Cardiac septum (tissue), 1 donor: ENCODE measurements at places on chromosomes 5 and 9. TPM values are rescaled to one million over a fixed set of nuclear protein-coding genes. Genes with fewer than 3 reads are reported as not detected.
A peak's percentile ranks its signal among the peaks of the same experiment; 100 is the strongest.

DNA sequence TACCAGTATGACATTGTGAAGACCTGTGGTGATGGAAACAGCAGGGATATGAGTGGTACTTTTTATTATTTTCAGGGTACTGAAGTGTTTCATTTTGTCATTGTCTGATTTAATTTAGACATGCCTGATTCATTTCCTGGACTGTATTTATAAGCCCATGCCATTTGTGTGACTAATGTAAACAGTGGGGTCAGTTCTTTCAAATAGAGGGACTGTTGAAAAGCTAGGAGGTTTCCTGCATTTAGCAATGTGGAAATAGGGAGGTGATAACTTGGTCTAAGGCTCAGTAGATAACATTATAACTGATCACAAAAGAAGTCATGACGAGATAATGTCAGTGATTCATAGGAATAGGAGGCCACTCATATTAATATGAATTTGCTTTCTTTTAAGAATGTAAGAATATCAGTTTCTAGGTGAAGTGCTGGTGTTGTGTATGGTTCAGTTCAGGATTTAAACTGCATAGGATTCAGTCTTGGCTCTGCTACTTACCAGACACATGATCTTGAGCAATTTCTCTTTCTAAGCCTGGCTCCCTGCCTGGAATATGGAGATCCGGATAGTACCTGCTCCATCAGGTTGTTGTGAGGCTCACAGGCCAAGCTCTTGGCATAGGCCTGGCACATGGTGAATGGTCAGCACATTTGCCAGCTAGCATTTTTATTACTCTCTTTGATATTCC is 7.5 kb downstream of the RASGRF2 start:
- DNase-seq, result no peak

DNA sequence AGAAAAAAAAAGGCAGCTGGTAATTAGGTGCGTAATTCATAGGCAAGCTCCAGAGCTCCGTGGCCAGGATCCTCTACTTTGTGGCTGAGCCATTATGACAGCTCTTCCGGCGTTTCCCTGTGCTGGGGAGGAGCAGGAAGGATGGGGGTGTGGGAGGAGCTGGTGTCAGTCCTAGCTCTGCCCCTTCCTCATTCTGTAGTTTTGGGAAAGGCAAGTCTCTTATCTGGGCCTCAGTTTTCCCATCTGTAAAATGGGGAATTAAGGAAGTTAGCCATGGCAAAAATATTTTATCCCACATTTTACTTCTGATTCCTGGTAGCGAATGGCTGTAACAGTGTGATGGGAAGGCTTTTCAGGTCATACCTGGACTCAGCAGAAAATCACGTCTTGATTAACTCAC is 81.1 kb downstream of the SEC61B start:
- no peak for DNase-seq

GRCh38 chr5:173932695-173933139 is 44.6 kb downstream of the CPEB4 start:
- DNase-seq, result no peak

IFNA21 gene
- total RNA-seq, result not detected

DNA sequence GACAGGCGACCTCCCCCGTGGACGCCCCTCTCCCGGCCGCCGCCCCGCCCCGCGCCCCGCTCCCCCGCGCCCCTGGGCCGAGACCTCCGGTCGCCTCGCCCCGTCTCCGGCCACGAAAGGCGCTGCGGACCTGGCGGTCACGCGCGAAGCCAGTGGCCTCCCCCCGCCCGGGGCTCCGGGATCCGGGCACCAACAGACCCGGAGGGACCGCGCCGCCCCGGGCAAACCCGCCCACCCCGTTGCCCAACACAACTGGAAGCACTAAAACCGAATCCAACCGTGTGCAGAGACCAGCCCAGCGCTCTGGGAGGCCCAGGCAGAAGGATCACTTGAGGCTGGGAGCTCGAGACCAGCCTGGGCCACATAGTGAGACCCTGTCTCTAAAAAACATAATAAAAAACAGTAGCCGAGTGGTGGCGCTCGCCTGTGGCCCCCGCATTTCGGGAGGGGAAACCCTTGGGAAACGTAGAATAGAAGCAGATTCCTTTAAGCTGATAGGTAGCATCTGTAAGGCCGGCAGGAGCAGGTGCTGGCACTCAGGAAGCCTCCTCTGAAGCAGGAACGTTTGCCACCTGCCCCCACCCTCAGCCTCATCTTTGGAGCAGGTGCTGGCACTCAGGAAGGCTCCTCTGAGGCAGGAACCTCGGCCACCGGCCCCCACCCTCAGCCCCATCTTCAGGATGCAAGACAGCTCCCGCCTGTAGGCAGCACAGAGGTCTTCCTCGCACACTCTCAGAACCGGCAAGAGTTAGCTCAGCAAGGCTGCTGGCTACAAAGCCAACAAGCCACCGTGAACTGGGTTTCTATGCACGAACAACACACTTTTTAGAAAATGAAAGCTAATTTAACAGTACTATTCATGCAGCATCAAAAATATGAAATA is 4.6 kb upstream of the SLC9A3 start:
- no peak for DNase-seq

DNA sequence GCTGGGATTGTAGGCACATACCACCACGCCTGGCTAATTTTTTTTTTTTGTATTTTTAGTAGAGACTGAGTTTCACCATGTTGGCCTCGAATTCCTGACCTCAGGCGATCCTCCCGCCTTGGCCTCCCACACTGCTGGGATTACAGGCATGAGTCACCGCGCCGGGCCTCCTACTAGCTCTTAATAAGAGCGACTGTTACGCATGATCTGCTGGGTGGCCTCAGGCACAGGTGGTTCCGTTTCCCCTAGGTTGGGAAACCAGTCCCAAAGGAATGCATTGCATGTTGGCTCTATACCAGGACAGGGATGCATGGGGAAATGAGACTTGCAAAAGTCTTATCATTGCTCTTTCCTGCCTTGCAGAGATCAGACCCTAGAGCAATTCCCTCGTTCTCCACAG is 184.7 kb upstream of the PPP1R26 start:
- peak; percentile 36 for DNase-seq

- DNase-seq, result no peak
These were observed 19.8 kb upstream of the NTNG2 start for GRCh38 chr9:132141948-132142594.

- DNase-seq, result no peak
These were observed 75.3 kb upstream of the IL12B start for GRCh38 chr5:159405611-159406031.

- peak; percentile 72 for DNase-seq
These were observed 324 bp downstream of the LPCAT1 start for GRCh38 chr5:1523480-1523792.

RASGEF1C gene
- 0.40 TPM for total RNA-seq

DNA sequence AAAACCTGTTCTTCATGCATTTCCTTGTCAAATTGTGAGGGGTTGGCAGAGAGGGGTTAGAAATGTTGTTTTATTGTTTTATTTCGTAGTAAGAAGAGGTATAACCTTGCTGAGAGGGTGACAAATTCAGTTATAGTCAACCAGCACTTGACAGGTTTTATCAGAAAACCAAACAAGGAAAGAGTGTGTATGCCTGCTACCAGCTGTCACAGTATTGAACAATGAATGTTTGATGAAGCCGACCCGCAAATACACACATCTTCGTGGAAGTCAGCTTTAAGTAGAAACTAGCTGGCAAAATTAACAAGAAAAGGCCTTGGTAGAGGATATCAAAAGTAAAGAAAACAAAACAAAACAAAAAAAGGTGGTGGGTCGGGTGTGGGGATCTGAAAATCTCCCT is 214.6 kb upstream of the TLE4 start:
- no peak for DNase-seq

DNA sequence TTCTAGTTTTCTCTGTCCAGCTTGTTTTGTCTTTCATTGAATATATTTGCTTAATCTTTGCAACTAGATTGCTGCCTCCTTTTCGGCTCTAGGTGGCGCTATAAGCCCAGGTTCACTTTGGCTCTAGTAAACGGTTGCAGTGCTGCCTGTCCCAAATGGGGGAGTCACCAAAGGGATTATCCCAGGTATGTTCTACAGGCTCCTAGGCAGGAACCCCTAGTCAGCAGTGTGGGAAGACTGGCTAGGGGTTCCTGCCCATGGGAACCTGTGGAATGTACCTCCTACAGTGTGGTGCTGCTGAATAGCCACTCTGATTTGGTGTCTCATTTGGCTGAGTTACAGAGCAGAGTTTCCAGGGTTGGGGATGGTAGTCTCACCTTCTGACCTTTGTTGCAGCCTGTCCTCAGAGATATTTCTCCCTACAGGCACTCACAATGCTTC is 85.2 kb downstream of the ARSB start:
- no peak for DNase-seq

- no peak for DNase-seq
These were observed 243.6 kb upstream of the PANK3 start for GRCh38 chr5:168822745-168823281.

GRCh38 chr9:121082075-121082474 is 7.3 kb downstream of the CNTRL start:
- no peak for DNase-seq

DNA sequence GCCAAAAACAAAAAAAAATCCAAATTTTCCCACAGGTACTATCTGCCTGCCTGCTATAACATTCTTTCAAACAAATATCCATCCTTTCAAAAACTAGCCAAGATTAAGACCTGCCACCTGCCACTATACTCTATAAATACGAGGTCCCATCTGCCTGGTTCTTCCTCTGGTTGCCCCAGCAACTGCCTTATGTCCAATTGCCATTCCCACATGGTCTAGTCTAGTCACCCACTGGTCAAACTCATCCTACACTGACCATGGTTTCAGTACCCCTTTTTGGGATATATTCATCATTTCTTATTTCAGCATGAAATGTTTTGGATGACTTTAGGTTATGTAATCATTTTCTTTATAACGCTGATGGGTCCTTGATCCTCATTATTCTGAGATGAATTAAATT is 95.1 kb upstream of the CCNG1 start:
- no peak for DNase-seq

GRCh38 chr5:45274241-45274640 is 421.9 kb downstream of the HCN1 start:
- no peak for DNase-seq

DNA sequence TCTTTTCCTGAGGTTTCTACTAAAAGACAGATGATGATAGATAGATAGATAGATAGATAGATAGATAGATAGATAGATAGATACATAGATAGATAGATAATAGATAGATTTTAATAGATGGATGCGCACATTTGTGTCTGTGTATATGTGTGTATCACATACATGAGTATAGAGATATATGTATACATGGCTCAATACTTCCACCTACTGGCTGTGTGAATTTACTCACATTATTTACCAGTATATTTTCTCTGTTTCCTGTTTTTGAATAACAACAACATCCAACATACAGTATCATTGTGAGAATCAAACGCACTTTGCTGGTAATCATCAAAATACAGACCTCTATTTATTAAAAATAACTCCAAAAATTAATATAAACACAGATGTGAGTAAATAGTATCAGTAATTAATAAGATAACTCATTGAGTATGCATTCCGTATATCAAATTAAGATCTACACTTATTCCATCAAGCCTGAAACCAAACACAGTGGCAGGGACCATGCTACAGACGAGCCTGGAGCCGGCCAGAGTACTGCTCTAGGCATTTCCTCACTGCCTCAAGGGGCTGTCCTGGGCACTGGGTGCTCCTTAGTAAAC is 338.0 kb downstream of the SEMA5A start:
- no peak for DNase-seq

GRCh38 chr5:168935183-168935582 is 356.0 kb upstream of the PANK3 start:
- DNase-seq, result no peak
